ENCODE measurements at places on chromosomes 7 and 10. TPM values are rescaled to one million over a fixed set of nuclear protein-coding genes. Genes with fewer than 3 reads are reported as not detected.

HKDC1 gene
- 9.7 TPM for total RNA-seq

EBLN1 gene
- not detected for total RNA-seq

TUBAL3 gene
- not detected for total RNA-seq

IFIT3 gene
- total RNA-seq = 48.9 TPM

PTPRN2 gene
- total RNA-seq = 4.0 TPM

CCL24 gene
- total RNA-seq = 3.3 TPM

MSMB gene
- total RNA-seq = 17.1 TPM

SLC18A2 gene
- 1.7 TPM for total RNA-seq

- no peaks in the 10 kb centered on the region for H3K27me3 ChIP-seq
- H3K36me3 ChIP-seq = no peaks in the 10 kb centered on the region
- H3K4me3 ChIP-seq = no peak overlapping the region
- no peak for DNase-seq
- peaks cover 48% of the 10 kb centered on the region for H3K4me1 ChIP-seq
- no peak overlapping the region for H3K27ac ChIP-seq
These were observed 35.8 kb upstream of the TRIM8 start for GRCh38 chr10:102608487-102608886.

DNA sequence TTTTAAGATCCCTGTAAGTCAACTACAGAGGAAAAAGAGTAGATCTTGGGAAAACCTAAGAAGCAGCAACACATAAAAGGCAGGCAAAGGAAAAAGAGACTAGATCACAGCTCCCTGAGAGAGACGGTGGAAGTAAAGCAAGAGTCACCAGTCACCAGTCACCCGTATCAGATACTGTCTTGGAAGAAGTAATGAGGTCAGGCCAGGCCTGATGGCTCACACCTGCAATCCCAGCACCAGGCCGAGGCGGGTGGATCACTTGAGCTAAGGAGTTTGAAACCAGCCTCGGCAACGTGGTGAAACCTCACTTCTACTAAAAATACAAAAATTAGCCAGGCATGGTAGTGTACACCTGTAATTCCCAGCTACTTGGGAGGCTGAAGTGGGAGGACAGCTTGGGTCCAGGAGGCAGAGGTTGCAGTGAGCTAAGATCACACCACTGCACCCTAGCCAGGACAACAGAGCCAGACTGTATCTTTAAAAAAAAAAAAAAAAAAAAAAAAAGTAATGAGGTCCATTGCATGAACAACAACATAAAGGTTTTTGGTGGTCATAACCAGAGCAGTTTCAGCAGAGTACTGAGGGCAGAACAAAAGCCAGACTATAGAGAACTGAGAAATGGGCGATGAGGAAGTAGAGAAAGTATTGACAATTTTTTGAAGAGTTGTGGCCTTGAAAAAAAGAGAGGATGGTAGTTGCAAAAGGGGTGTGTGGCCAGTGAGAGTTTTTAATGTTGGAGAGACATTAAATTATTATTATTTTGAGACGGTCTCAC lies 16.9 kb downstream of the ZNF713 start:
- DNase-seq = no peak
- H3K4me3 ChIP-seq = no peak overlapping the region
- H3K4me1 ChIP-seq = no peaks in the 10 kb centered on the region
- H3K27me3 ChIP-seq = no peaks in the 10 kb centered on the region
- no peak overlapping the region for H3K27ac ChIP-seq
- peaks cover 17% of the 10 kb centered on the region for H3K36me3 ChIP-seq

- H3K4me3 ChIP-seq = no peak overlapping the region
- no peaks in the 10 kb centered on the region for H3K4me1 ChIP-seq
- DNase-seq = no peak
- no peaks in the 10 kb centered on the region for H3K27me3 ChIP-seq
These were observed 133.8 kb upstream of the AGR3 start for GRCh38 chr7:17015598-17016031.

DNA sequence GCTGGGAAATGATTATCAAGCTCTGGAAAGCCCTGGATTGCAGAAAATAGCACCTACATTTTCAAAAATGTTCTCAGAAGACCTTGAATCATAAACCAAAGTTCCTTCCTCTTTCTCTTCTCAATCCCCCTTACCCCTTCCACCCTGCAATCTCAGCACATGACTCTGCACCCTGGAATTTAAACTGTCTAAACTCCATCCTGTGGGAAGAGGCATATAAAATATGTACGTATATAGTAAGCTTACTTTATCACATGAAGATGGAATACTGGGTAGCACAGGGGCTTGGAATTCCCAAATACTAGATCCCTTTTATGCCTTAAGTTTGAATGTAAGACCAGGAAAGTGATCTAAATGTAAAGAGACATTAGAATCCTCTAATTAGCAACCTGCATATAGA lies 7.7 kb downstream of the AGMO start:
- no peaks in the 10 kb centered on the region for H3K36me3 ChIP-seq
- no peaks in the 10 kb centered on the region for H3K4me1 ChIP-seq
- H3K27me3 ChIP-seq = no peaks in the 10 kb centered on the region
- H3K4me3 ChIP-seq = no peak overlapping the region

- no peak overlapping the region for H3K4me3 ChIP-seq
- no peaks in the 10 kb centered on the region for H3K4me1 ChIP-seq
- H3K27ac ChIP-seq = no peak overlapping the region
- no peaks in the 10 kb centered on the region for H3K27me3 ChIP-seq
- DNase-seq = no peak
- no peaks in the 10 kb centered on the region for H3K36me3 ChIP-seq
These were observed 213.8 kb downstream of the AHR start for GRCh38 chr7:17512181-17512675.

DNA sequence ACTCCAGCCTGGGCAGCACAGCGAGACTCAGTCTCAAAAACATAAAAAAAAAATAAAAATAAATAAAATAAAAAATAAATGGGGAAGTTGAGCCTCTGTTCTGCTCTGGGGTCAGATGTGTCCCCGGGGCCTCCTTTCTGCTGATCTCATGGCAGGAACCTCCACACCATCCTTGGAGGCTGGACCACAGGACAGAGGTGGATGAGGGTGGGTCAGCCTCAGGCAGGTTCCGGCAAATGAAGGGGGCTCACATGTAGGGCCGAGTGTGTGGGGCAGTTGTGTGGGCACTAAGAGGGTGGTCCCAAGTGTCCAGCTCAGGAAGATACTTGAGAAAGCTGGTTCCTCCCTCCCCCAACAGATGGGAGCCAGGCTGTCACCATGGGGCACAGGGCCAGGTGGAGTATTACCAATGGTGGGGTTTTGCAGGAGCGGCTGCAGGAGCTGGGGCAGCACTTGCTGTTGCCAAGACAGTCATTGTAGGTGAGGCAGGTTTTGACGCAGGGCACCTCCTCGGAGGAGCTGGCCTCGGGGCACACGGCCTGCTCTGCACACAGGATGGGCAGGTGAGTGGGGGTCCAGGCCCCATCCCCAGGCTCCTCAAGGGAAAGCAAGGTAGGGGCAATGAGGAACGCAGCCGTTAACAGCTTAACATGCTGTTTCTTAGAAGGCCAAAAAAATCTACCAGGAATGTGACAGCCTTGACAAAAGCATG lies 13.9 kb upstream of the TBRG4 start:
- H3K36me3 ChIP-seq = no peaks in the 10 kb centered on the region
- H3K4me3 ChIP-seq = no peak overlapping the region
- no peaks in the 10 kb centered on the region for H3K27me3 ChIP-seq
- DNase-seq = no peak

DNA sequence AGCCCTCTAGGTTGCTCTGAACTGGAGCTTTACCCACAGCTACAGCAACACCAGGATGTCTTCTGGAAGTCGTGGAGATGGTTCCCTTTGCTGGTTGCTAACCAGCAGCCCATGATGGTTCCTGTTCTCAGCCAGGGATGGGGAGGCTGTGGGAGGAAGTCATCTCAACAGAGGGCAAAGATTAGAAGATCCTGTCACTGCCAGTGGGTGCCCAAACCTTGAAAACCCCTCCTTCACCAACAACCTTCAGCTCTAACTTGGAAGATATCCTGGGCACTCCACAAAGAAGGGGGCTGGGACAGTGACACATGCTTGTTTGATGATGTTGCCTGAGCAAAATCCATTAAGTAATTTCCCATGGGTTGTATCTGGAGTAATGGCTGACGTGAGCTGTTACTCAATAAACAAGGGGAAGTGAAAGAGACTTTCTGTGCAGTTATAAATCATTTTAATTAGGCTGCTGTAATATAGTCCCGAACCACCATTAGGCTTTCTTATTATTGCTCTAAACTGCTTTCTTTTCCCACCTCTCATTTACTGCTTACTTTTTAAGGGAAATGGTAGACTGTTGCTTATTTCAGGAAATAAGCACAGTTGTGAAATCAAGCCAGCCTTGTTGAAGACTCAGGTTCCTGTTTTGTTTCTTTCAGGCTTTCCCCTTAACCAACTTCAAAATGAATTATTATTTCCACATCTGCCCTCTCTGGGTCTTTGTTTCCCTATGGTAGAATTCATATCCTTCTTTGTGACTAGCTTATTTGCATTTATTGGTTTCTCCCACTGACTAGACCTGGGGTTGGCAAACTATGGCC lies 124.8 kb downstream of the PPP1R17 start:
- DNase-seq = no peak
- H3K27ac ChIP-seq = no peak overlapping the region
- H3K36me3 ChIP-seq = no peaks in the 10 kb centered on the region
- peaks cover 20% of the 10 kb centered on the region for H3K4me1 ChIP-seq
- H3K27me3 ChIP-seq = no peaks in the 10 kb centered on the region

GRCh38 chr10:70723771-70724170 lies 51.5 kb downstream of the ADAMTS14 start:
- DNase-seq = no peak
- H3K4me3 ChIP-seq = no peak overlapping the region
- H3K27me3 ChIP-seq = no peaks in the 10 kb centered on the region
- no peak overlapping the region for H3K27ac ChIP-seq

- DNase-seq = peak; percentile 53
- H3K4me3 ChIP-seq = no peak overlapping the region
- no peaks in the 10 kb centered on the region for H3K36me3 ChIP-seq
These were observed 41.8 kb downstream of the VIPR2 start for GRCh38 chr7:159102681-159103381.

DNA sequence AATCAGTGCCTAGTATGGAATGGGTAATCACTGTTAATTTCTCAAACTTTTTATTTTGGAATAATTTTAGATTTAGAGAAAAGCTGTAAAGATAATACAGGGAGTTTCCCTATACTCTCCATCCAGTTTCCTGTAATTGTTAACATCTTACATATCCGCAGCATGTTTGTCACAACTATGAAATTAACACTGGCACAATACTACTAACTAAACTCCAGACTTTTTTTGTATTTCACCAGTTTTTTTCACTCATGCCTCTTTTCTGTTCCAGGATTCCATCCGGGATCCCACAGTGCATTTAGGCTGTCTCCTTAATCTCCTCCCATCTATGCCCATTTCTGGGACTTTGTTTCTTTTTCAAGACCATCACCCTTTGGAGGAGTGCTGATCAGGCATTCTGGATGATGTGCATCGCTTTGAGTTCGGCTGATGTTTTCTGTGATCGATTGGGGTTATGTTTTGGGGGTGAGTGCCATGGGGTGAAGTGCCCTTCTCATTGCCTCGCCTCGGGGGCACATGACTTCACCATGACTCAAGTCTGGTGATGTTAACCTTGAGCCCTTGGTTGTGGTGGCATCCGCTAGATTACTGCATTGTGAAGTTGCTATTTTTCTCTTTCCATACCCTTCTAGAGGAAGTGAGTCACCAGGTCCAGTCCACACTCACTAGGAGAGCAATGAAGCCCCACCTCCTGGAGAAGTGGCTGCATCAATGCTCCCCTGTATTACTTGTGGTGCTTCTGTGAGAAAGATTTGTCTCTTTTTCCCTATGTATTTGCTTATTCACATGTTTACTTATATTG lies 43.9 kb upstream of the GRB10 start:
- H3K36me3 ChIP-seq = no peaks in the 10 kb centered on the region
- no peak overlapping the region for H3K27ac ChIP-seq
- H3K27me3 ChIP-seq = no peaks in the 10 kb centered on the region
- DNase-seq = no peak
- no peak overlapping the region for H3K4me3 ChIP-seq
- no peaks in the 10 kb centered on the region for H3K4me1 ChIP-seq

DNA sequence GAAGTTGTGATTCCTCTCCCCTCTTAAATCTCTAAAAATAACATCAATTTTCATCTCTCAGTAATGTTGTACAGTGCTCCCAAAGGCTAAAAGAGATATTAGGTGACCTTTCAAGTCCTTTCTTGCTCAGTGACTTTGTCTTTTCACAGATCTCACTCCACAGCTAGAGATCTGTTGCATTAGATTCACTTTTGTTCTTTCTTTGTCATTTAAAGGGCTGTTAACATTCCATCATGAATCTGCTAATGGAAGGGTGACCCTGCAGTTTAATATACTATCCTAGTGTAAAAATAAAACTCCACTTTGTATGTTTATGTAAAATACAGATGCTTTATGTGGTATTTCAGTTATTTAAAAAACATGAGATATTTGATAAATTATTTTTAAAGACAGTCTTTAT lies 30.5 kb downstream of the GNAI1 start:
- H3K4me1 ChIP-seq = no peaks in the 10 kb centered on the region
- DNase-seq = no peak
- no peak overlapping the region for H3K4me3 ChIP-seq
- no peak overlapping the region for H3K27ac ChIP-seq
- no peaks in the 10 kb centered on the region for H3K27me3 ChIP-seq

DNA sequence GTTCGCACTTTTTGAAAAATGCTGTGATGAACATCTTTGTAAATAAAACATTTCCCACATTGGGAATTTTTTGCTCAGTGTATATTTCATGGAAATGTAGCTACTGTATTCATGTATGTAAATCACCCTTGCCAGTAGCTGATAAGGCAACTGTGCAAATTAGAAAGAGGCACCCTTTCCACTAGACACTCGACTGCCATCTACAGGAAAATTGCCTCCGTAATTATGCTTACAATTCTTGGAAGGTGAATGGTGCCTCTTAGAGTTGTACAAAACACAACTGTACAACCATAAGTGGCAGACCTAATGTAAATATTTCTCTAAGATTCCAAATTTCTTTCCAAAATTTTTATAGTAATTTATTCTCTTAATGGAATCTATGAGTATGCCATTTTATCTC lies 491.7 kb downstream of the CCSER2 start:
- no peak overlapping the region for H3K27ac ChIP-seq
- H3K27me3 ChIP-seq = no peaks in the 10 kb centered on the region
- no peaks in the 10 kb centered on the region for H3K4me1 ChIP-seq
- H3K4me3 ChIP-seq = no peak overlapping the region

DNA sequence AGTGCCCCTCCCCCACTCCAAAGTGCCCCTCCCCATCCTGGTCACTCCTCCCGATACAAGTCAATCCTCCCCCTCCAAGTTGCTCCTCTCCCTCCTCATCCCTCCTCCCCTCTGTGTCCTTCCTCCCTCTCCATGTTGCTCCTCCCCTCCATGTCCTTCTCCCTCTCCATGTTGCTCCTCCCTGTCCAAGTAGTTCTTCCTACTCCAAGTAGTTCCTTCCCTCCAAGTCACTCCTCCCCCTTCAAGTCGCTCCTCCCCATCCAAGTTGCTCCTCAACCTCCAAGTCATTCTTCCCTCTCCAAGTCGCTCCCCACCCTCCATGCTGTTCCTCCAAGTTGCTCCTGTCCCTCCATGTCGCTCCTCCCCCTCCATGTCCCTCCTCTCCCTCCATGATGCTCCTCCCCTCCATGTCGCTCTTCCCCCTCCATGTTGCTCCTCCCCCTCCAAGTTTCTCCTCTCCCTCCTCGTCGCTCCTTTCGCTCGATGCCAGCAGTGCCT lies 8.6 kb upstream of the WBP1L start:
- H3K27ac ChIP-seq = no peak overlapping the region
- H3K36me3 ChIP-seq = no peaks in the 10 kb centered on the region
- H3K27me3 ChIP-seq = no peaks in the 10 kb centered on the region

Data from left lung (tissue), 14 donors.